Diencephalon (tissue), 1 donor: ENCODE measurements at places on chromosomes 1 and 21. TPM values are rescaled to one million over a fixed set of nuclear protein-coding genes. Genes with fewer than 3 reads are reported as not detected.

The SPRR1B gene
- total RNA-seq, result not detected

The OLFML3 gene
- total RNA-seq, result 19.8 TPM

The DPT gene
- not detected for total RNA-seq

The CEP350 gene
- 85.6 TPM for total RNA-seq

The GBP4 gene
- 1.8 TPM for total RNA-seq

The C8A gene
- total RNA-seq, result not detected

The PCBP3 gene
- total RNA-seq, result 13.8 TPM

The PTGER3 gene
- total RNA-seq, result 22.1 TPM

The ZBTB8B gene
- 16.4 TPM for total RNA-seq

The SELENOF gene
- 177 TPM for total RNA-seq

The CAMK2N1 gene
- total RNA-seq, result 128 TPM

The FAM167B gene
- 0.46 TPM for total RNA-seq

The OR6P1 gene
- not detected for total RNA-seq

The SEMA4A gene
- 23.3 TPM for total RNA-seq

The S100A6 gene
- 51.7 TPM for total RNA-seq

The LCE1D gene
- not detected for total RNA-seq

The CPLANE2 gene
- total RNA-seq, result 37.4 TPM

The KRTAP19-3 gene
- not detected for total RNA-seq

The LHX8 gene
- total RNA-seq, result 26.8 TPM

The ZYG11A gene
- total RNA-seq, result 0.92 TPM

The VASH2 gene
- 17.8 TPM for total RNA-seq

The CFAP74 gene
- total RNA-seq, result 1.8 TPM

The NSUN4 gene
- total RNA-seq, result 15.0 TPM

The CTNNBIP1 gene
- total RNA-seq, result 46.6 TPM

The HMGCL gene
- total RNA-seq, result 19.1 TPM

The LZIC gene
- total RNA-seq, result 66.9 TPM

The HUNK gene
- 8.1 TPM for total RNA-seq

The CCSAP gene
- 73.1 TPM for total RNA-seq

The PRKCZ gene
- 77.3 TPM for total RNA-seq

The OVAAL gene
- total RNA-seq, result not detected
